Right ventricle myocardium superior (tissue), 1 donor: ENCODE measurements at places on chromosomes 7 and 10.

DNA sequence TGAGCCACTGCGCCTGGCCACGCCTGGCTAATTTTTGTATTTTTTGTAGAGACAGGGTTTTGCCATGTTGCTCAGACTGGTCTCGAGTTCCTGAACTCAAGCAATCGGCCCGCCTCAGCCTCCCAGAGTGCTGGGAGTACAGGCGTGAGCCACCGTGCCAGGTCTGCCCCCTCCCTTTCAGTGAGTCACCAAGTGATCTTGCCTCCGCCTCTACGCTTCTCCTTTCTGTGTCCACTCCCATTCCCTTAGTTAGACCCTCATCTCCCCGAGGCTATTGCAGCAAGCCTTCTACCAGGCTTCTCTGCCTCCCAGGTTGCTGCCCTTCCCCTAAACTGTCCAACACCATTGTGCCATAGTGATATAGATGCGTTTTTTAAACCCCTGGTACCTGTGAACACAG is 32.9 kb downstream of the CDC123 start:
- no peak for DNase-seq

DNA sequence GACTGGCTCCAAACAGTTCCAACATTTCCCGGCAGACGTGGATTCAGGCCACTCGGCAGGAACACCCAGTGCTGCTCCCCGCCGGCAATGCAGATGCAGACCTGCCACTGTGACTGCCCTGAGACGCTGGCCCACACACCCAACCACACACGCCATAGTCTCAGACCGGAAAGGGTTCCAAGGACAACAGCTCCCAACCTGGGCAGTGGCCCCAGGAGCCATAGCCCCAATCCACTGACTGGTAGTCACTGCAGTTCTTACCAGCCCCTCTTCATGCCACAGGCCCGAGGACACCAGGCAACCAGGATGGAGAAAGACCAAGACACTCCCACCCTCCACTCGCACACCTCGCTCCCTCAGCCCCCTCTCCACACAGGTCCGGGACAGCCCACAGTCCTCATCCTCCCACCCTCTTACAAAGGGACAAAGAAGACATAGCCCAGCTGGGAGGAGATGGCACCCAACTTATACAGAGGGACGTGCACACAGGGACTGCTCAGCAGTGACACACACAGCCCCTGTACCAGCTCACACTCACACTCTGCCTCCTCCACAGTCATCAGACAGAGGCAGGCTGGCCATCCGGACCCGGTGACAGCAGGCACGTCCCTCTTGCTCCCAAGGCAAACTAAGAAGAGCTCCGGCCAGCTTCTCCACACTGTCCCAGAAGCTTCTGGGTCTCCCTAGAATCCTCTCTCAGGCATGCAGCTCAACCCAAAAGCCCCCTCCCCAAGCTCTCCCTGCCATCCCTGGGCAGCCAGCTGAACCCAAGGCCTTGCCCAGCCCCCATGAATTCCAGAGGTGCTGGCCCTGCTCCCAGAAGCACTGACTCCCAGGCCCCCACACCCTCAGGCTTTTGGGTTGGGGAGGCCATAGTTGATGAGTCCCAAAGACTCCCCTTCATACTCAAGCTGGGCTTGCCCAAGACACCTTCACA is 24.8 kb downstream of the KCNH2 start:
- peak; percentile 45 for DNase-seq

GRCh38 chr10:92082583-92083280 is 159.2 kb downstream of the BTAF1 start:
- DNase-seq: no peak

DNA sequence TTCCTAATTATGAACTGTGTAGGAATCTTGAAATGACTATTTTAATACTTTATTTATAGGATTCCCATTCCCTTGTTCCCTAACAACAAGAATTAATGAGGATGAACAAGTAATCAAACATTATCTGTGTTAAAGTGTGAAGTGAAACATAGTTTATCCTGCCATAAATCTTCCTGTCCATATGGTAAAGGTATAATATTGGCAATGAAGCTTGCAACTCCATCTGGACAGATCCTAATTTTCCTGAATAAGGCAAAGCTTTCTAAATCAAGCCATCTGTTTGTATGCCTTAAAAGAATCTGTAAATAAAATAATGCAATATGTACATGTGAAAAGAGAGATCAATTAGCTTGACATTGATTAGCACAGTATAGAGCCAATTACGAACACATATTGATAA is 529.0 kb downstream of the ANKRD7 start:
- DNase-seq: no peak

- no peak for DNase-seq
Measured at GRCh38 chr7:27108390-27109127, 6.1 kb upstream of the HOXA2 start.

- DNase-seq: no peak
Measured at GRCh38 chr7:2128601-2129322, 104.0 kb downstream of the MAD1L1 start.

GRCh38 chr7:36512616-36513015 is 123.0 kb downstream of the ANLN start:
- no peak for DNase-seq

GRCh38 chr7:142629588-142630260 is 119.5 kb upstream of the PRSS1 start:
- DNase-seq: no peak

- DNase-seq: no peak
Measured at GRCh38 chr7:47198159-47198558, 383.8 kb downstream of the TNS3 start.

GRCh38 chr10:70702190-70702763 is 30.0 kb downstream of the ADAMTS14 start:
- no peak for DNase-seq

DNA sequence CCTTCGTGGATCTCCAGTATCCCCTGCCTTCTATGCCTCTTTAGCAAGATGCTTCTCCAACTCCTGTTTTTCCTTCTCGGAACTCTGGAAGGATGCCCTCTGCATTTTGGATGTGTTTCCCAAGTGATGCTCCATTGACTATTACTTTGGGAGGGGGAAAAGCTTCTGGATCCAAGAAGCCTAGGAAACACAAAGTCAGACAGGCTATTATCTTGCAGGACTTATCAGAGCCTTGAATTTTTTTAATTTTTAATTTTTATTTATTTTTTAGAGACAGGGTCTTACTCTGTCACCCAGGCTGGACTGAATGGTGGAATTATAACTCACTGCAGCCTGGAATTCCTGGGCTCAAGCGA is 21.1 kb downstream of the TMEM270 start:
- no peak for DNase-seq

GRCh38 chr10:79266543-79267312 is 80.5 kb upstream of the PPIF start:
- DNase-seq: peak; percentile 80
